HTR-8/SVneo (cell line): ENCODE measurements at places on chromosomes 3 and 15.

- DNase-seq = peak; percentile 69
These were observed 113.9 kb downstream of the TLE3 start for GRCh38 chr15:69983696-69984265.

GRCh38 chr3:163890661-163891060, 1187.6 kb downstream of the SI start:
- DNase-seq = no peak

GRCh38 chr15:66070220-66070934, 183.2 kb downstream of the MEGF11 start:
- DNase-seq = no peak

DNA sequence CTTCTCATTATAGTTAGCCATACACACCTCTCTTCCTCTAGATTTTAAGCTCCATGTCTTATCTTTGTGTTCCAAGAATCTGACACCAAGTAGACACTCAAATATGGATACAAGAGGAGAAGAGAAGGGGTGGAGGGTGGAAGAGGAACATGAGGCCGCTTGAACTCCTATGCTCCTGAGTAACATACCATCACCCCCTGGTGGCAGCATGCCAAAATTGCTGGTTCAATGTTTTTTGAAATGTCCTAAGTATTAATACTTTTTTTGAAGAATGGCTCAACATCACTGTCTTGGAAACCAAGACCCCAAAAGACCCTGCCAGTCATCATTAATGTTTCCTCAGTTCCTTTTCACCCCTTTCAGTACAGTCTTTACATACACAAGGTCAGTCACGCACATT, 71.8 kb upstream of the HACD2 start:
- no peak for DNase-seq
